AG09319 (cell line): ENCODE measurements at places on chromosomes 5 and 9.

GRCh38 chr9:23524607-23525155 is 301.4 kb downstream of the ELAVL2 start:
- no peak for DNase-seq

GRCh38 chr5:82639393-82640144 is 361.4 kb upstream of the RPS23 start:
- DNase-seq, result peak; percentile 25

DNA sequence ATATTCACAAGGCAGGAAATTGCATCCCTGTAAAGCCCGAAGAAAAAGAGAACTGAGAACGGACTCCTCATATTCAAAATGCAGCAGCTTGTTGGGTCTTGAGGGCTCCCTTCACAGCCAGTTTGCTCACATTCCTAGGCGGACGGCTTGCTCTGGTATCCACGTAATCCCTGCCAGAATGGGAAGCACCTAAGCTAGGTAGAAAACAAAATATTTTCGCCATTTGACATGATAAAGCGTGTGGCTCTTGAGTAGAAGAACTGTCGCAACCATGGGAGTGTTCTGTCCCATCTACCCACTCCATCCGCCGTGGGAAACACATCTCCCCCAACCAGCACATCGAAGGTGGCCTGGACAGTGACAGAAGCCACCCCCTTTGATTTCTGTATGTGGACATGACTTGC is 183.1 kb downstream of the GAS1 start:
- no peak for DNase-seq

DNA sequence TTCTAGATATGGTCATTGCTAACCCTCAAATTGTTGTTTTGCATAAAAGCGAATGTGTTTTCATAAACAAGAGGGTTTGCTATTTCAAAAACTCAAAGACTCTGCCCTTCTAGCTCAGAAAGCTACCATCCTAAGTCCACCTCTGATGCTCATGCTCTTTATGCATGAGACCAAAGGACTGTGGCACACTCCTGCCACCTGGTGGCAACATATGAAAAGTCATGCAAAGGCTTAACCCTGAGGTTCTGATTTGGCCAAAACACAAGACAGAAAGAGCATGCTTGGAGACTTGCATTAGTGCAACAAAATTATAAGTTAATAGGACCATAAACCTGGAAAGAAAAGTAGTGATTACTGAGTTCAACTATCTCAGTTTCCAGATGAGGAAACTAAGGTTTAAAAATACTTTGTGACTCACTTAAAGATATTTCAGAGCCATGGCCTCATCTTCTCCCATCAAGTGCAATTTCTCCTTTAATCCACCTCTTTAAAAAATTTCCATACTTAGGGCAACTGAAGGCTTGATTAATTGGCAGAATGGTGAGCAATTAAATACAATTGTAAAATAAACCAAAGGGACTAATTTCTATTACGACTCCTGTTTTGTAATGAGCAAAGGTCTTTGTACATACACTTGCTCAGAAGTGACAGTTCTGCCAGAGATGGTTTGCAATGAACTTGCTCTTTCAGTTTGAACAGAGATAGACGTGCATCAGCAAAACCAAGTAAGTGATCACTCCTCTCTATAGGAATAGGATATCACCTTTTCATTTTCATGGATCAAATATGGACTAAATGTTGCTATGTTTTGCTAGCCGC is 110.7 kb upstream of the RAD23B start:
- DNase-seq, result peak; percentile 47

GRCh38 chr5:141875795-141876627 is 2.2 kb downstream of the PCDH1 start:
- no peak for DNase-seq

- DNase-seq, result no peak
Observed at GRCh38 chr9:14654932-14655331, 38.3 kb downstream of the ZDHHC21 start.
